ENCODE measurements at places on chromosomes 12 and 14.
A peak's percentile ranks its signal among the peaks of the same experiment; 100 is the strongest.

DNA sequence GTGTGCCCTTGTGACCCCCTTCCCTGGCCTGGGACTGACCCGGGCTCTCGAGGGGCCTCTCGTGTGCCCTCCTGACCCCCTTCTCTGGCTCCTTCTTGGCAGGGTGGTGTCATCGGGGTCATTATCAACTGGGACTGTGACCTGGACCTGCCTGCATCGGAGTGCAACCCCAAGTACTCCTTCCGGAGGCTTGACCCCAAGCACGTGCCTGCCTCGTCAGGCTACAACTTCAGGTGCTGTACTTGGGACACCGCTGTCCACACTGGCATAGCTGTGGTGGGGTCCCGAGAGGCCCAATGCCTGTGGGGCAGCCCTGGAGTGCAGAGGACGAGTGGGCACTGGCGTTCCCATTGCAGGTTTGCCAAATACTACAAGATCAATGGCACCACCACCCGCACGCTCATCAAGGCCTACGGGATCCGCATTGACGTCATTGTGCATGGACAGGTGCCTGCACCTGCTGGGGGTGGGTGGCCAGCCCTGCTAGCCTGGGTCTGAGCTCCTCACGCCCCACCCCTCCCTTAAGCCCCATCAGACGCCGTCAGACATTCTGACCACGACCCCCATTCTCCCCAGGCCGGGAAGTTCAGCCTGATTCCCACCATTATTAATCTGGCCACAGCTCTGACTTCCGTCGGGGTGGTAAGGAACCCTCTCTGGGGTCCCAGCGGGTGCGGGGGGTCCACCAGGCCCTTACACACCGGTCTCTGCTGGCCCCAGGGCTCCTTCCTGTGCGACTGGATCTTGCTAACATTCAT, 2.5 kb downstream of the P2RX2 start:
- DNase-seq: no peak

DNA sequence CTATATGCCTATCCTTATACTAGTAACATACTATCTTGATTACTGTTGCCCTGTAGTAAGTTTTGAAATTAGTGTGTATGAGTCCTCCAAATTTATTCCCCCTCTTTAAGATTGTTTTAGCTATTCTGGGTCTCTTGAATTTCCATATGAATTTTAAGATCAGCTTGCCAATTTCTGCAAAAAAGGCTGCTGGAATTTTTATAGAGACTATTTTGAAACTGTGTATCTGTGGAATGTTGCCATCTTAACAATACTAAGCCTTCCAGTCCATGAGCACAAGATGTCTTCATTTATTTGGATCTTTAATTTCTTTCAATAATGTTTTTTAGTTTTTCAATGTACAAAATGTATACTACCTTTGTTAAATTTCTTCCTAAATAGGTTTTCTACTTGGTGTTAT, 79.8 kb upstream of the ETV6 start:
- no peak for DNase-seq

DNA sequence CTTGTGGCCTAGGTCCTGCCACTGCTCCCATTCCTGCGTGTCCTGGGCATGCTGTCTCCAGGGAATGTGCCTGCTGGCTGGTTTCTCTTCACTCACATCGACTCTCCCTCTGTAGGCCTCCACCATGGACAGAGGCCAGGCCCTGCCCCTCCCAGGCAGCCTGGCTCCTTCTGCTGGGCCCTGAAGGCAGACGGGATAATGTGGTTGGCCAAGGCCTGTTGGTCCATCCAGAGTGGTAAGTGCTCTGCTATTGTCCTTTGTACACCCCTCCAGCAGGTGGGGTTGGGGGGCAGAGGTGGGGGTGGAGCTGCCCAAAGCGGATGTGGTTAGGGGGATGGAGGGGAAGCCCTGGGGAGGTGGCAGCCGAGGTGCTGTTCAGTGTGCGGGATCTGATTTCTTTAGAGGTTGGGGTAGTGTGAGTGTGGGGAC, 9.5 kb upstream of the NR4A1 start:
- DNase-seq: peak; percentile 38

DNA sequence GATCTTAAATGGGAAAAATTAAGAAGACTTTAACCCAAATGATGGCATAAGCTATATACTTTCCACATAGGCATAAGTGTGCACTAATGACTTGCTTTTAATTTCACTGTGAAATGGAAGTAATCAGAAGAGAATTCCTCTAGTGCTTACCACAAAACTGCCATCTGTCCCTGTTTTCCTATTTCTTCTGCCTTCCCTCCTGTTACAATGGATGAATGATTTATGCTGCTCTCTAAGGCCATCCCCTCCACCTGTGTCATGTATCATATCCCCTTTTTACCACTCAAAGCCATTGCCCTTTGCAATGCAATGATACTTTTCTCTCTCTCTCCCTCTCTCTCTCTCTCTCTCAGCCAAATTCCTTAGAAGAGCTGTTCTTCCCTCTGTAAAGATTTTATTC, 109.1 kb downstream of the C12orf50 start:
- no peak for DNase-seq

DNA sequence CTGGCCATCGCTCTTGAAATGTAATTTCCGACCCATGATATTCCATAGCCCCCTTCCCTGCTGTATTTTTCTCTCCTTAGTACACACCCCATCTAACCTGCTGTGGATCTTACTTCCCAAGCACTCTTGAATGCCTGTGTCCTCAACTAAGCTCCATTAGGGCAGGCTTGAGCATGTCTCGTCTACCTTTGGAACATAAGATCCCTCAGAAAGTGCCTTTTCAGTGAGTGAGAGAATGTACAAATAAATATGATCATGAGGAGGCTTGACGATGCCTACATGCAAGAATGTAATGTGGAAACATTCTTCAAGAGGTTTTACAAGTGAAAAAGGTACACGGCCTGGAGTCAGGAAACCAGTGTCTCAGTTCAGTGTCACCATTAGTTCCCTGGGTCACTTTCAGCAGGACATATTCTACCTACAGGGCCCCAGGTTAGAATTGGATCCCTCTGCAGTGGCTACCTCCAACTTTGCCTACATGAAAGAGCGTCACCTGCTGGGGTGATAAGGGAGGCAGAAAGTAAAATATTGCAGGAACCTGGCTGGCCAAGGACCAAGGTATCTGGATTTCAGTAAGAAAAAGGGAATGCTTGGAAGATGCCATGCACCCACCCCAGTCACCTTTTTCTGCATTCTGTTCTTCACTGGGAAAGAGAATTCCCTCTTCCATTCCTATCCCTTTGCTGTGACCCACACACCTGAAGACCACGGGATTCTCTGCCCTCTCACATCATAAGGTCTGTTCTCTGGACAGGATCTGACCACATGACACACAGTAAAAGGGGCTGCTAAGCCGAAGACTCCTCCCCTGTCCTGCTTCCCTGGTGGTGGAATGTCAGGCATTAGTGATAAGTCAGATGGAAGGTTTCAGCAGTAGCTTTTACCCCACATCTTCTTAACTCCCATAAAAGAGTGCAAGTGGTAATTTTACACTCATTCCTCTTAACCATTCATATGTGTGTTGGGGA, 24.6 kb upstream of the SERPINA1 start:
- DNase-seq: no peak

DNA sequence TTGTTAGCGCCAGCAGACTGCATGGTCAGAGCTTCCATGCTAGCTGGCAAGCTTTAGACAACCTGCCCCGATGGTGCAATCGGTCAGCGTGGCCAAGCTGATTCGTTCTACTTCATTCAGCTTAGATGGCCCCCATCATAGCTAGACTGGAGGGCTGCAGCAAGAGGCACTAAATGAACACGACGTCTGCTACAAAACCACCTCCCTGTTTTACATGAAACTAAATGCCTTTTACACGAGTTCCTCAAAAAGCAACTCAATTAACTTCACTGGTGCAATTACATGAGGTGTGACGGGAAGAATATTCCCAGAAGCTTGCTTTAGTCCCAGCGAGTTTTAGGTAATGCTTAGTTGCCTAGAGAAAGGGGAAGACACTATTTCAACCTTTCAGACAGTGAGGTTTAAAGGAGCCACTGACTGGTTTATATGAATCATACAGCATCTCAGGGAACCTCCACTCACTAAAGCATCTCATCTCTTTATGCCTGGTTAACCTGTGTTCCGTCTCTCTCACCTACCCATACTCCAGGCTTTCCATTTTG, 8.4 kb downstream of the NIN start:
- no peak for DNase-seq

GRCh38 chr12:65098364-65098763, 22.7 kb downstream of the WIF1 start:
- no peak for DNase-seq

GRCh38 chr12:82648259-82648909, 38.3 kb upstream of the TMTC2 start:
- DNase-seq: no peak

- no peak for DNase-seq
Observed at GRCh38 chr14:89320381-89321000, 96.5 kb downstream of the FOXN3 start.

GRCh38 chr12:57899010-57899662, 42.2 kb upstream of the ATP23 start:
- peak; percentile 73 for DNase-seq

- DNase-seq: no peak
Observed at GRCh38 chr12:19910681-19911080, 457.7 kb upstream of the PDE3A start.

DNA sequence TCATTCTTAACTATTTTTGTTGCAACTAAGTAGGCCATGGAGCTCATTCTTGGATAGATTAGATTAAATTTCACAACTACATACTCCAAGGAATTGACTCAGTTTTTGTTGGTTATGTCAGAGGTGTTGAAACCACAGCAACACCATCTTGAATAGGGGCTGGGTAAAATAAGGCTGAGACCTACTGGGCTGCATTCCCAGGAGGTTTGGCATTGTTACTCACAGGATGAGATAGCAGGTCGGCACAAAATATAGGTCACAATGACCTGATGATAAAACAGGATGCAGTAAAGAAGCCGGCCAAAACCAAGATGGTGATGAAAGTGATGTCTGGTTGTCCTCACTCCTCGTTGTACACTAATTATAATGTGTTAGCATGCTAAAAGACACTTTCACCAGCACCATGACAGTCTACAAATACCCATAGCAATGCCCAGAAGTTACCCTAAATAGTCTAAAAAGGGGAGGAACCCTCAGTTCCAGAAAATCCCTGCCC, 20.9 kb downstream of the DMAC2L start:
- DNase-seq: no peak

DNA sequence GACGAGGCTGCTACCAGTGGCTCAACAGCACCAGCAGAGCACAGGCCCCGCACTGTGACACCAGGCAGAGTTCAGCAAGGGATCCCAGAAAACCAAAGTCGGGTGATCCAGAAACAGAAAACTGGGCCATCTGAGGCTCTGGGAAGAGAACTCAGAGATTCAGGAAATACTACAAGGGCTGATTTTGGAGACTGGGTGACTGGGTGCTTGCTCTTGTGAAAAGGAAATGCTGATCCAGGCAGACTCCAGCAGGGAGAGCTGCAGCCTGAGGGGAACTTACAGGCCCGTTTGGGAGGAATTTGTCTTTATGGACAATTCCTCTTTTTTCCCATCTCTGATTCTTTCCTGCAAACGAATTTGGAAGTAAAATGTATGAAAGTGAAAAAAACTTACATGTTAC, 28.2 kb downstream of the FOXN3 start:
- no peak for DNase-seq

GRCh38 chr12:46332260-46332659, 40.3 kb downstream of the SLC38A2 start:
- DNase-seq: no peak

DNA sequence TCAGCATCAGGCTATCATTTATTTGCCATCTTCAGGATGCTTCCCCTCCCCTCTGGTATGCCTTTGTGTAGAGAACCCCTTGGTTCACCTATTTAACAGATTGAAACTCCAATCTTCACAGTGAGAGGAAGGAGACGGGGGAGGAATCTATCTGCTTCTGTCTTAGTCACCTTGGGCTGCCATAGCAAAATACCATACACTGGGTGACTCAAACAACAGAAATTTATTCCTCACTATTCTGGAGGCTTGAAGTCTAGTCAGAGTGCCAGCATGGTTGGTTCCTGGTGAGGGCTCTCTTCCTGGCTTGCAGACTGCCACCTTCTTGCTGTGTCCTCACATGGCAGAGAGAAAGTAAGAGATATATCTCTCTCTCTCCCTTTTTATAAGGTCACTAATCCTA, 13.5 kb upstream of the EML1 start:
- no peak for DNase-seq

GRCh38 chr12:28543021-28543890, 353.0 kb downstream of the CCDC91 start:
- DNase-seq: no peak

- no peak for DNase-seq
Observed at GRCh38 chr14:33596211-33597080, 354.4 kb downstream of the EGLN3 start.

- no peak for DNase-seq
Observed at GRCh38 chr14:36320897-36321381, 502 bp upstream of the MBIP start.

GRCh38 chr14:50417853-50418252, 21.2 kb upstream of the CDKL1 start:
- no peak for DNase-seq

DNA sequence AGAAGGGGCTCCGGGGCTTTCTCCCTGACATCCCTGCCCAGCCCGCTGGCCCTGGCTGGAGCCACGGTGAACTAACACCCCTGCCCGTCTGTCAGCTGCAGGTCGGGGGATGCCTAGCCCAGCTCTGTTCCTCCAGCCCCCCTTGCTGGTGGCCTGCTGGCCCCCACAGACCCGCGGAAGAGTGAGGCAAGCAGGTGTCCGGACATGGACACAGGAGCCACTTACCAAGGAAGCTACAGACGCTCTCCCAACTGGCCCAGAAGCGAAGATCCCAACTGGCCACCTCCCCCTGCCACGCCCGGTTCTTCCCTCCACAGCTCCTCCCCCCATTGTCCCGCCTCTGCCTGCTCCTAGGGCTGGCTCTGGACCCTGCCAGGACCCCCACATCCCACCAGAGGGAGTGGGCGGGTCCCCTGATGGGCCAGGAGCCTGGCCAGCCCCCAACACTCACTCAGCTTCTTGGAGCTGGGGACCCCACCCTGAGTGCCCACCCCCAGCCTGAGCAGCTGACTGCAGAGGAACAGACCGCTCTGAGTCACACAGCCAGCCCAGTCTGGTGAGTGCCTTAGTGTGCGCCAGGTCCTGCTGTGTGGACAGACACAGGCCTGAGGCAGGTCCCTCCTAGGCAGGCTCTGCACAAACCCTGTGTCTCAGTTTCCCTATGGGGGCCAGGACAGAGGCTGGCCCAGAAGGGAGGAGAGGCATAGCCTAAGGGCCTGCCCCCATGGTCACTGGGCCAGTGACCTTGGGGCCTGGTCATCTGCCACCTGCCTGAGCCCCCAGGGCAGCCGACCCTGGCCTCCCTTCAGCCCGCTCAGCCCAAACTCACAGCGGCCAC, 7.7 kb downstream of the AHNAK2 start:
- no peak for DNase-seq

- DNase-seq: no peak
Observed at GRCh38 chr12:80778005-80778541, 61.4 kb downstream of the MYF5 start.

- no peak for DNase-seq
Observed at GRCh38 chr12:39605501-39605900, 14.1 kb downstream of the ABCD2 start.

DNA sequence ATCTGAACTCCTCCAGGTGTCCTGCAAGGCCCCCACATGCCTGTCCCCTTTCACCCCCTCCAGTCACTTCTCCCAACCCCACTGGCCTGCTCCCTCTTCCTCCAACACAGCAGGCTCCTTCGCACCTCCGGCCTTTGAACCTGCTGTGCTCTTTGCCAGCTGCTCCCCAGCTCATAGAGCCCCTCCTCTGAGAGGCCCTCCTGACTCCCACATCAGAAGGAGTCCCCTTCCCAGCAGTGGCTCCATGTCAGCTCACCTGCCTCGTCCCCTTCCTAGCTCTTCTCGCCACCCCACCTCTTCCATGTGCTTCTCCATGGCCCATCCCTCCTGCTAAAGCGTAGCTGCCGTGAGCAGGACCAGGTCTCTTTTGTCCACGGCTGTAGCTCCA, 22.1 kb downstream of the SCARB1 start:
- DNase-seq: no peak

GRCh38 chr12:12048266-12048665, 22.5 kb upstream of the BCL2L14 start:
- DNase-seq: no peak
